Daoy (cell line): ENCODE measurements at places on chromosomes 16 and 17. TPM values are rescaled to one million over a fixed set of nuclear protein-coding genes. Genes with fewer than 3 reads are reported as not detected.

DNA sequence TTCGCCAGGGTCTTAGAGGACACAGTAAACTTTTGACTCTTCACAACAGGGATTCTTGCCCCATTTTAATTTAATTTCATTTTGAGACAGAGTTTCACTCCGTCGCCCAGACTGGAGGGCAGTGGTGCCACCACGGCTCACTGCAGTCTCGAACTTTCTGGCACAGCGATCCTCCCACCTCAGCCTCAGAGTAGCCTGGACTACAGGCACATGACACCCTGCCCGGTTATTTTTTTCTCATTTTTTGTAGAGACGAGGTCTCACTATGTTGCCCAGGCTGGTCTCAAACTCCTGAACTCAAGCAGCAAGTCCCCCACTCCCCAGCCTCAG, 329 bp upstream of the NLE1 start:
- no peak for DNase-seq

- no peak for DNase-seq
Observed at GRCh38 chr16:71626858-71627213, 852 bp downstream of the MARVELD3 start.

- no peak for DNase-seq
Observed at GRCh38 chr17:8402921-8403536, 5.4 kb upstream of the RNF222 start.

The NHLRC4 gene
- total RNA-seq, result 0.17 TPM in 1 of 2 replicates, not detected in the other
